Stimulated activated CD8-positive, alpha-beta memory T cell treated with anti-CD3 and anti-CD28 coated beads, Interleukin-4, amount 100 ng/mL, for 1 hour (primary cell): ENCODE measurements at places on chromosomes 11 and 22.

DNA sequence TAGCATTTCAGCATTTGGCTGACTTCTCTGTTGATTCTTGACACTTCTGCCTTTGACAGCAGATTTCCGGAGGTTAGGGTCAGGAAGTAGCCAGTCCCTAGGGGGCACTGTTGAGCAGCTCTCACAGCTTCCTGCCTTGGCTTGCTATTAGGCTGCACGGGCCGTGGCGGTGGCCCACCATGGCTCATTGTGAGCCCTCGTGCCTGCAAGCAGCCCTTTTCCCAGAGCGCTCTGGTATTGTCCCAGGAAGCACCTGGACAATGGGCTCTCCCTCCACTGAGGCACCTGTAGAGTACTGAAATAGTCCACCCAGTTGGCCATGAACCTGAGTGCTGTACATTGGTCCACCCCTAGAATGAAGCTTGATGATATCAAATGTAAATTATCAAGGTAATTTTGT is 100.2 kb upstream of the GAL start:
- peak; percentile 6 for DNase-seq

GRCh38 chr11:34366522-34366921 is 8.7 kb upstream of the ABTB2 start:
- no peak for DNase-seq

- DNase-seq, result peak; percentile 65
These were observed 26.2 kb upstream of the TPBGL start for GRCh38 chr11:75214411-75214821.

DNA sequence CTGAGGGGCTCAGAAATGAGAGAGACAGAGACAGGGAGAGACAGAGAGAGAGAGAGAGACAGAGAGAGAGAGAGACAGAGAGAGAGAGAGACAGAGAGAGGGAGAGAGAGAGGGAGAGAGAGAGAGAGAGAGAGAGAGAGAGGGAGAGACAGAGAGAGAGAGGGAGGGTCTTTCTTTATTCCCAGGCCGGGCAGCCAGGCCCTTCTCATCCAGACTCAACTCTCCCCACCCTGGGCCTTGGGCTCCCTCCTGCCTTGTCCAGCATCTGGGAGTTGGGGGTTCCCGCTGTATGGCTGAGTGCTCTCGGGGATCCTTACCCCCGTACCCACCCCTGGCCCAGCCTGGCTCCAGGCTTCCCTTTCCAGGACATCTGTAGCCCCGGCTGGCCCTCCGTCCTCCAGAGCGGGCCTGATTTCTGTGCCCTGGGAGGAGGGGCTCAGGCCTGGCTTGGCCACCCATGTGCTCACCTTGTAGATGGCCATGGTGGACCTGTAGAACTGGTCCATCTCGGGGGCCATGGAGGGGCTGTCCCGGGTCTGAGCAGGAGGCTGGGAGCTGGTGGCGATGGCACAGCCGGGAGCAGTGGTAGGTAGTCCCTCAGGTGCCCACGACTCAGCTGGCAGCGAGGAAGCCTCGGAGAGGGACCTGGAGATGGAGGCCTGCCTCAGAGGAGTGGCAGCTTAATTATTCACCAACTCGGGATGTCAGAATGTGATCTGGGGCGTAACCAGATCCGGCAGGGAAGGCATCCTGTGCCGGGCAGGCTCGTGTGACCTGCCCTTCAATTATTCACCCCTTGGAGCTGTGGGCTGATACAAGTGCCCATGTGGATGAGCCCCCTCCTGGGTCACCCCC is at the start of gene BAIAP2L2:
TSS of gene BAIAP2L2 (minus strand) at position 677 of the 855 bp plus-strand sequence. CDS start at position 518, 159 bp downstream.
- no peak for DNase-seq

DNA sequence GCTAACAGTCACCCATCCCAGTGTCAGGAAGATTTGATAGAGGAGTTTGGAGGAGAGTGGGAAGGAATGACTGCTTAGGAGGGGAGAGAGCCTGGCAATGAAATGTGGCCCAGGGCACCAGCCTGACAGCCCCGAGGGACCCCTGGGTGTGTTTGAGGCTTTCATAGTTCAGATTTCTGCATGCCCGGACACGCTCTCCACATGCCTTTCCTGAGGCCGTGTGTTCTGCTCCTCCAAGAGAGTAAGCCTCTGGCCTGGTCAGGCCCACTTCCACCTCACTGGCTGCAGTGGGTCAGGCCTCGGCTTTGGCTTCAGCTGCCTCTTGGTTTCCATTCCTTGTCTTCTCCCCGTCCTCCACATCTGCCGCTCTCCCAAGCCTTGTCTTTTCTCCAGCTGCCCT is 78.4 kb downstream of the C22orf31 start:
- no peak for DNase-seq

DNA sequence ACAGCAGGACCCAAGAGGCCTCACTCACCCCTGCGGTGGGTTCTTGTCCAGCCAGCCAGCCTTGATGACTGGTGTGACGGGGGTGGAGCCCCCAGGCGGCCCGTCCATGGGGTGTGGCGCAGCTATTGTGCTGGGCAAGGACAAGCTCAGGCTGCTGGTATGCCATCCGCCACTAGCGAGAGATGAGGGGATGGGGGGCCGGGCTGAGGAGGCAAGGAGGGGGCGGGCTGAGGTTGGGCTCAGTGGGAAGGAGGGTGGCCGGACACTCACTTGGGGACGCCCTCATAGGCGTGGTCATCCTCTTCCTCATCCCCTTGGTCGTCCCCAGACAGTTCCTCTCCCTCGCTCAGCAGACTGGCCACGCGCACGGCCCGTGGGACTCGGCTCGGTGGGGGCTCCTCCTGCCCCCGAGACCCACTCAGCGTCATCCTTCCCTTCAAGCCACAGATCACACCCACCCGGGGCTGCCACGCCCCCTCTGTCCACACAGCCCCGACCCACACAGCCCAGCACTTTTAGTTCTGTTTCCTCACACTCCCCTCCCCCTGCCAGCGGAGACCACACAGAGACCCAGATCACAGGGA is 38.0 kb upstream of the PDE2A start:
- no peak for DNase-seq

GRCh38 chr22:17855572-17856290 is 81.5 kb upstream of the BID start:
- no peak for DNase-seq

DNA sequence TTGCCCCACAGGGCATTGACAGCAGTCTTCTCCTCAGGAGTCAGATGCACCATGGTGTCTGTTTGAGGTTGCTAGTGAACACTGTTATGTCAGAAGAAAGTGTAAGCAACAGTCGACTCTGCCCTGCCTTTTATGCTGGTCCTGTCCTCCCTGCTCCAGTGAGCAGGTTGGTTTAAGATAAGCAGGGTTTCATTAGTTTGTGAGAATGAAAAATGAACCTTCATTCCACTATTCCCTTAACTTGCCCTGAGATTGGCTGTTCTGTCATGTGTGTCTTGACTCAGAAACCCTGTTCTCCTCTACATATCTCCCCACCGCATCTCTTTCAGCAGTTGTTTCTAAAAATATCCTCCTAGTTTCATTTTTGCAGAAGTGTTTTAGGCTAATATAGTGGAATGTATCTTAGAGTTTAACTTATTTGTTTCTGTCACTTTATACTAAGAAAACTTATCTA is at the start of gene HBD:
TSS of gene HBD (minus strand) at position 103 of the 454 bp plus-strand sequence. CDS start at position 53, 50 bp downstream.
- no peak for DNase-seq

GRCh38 chr11:1532014-1532586 is 40.0 kb downstream of the DUSP8 start:
- no peak for DNase-seq

- DNase-seq, result no peak
These were observed 61.5 kb downstream of the SYN3 start for GRCh38 chr22:32996702-32997101.

DNA sequence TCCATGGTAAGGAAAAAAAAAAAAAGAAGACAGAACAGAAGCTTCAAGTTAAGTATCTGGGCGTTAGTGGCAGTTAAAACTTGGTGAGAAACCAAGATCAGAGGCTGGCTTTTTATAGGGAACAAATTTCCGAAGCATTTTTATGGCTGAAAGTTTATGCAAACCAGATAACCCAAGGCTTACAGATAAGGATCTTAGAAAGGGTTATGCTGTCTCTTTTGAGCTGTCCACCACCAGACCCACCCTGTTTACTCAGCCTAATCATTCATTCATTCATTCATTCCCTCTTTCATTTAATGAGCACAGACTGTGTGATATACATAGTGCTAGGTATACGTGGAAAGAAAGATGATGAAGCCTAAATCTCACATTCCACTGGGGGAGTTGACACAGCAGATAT is 89.5 kb downstream of the ME3 start:
- DNase-seq, result no peak

- DNase-seq, result no peak
These were observed 19.6 kb downstream of the SBF1 start for GRCh38 chr22:50455201-50455600.

- DNase-seq, result no peak
These were observed 24.2 kb downstream of the C22orf31 start for GRCh38 chr22:29037340-29037932.

DNA sequence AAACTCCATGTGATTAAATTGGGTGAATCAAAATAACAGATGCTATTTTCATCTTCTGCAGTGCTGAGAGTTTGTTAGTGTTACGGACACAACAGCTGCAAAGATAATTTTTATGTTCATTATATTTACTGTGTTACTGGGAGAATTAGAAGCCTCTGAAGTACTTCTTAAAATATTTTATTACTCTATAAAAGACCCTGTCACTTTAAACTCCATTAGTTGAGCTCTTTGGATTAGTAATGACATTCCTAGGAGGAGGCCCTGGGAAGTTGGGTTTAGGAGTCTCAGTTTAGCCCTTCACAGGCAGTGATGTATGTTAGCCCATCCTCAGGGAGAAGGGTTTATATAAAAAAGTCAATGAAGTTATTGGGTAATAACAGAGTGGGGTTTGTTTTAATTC is 596.7 kb downstream of the JRKL start:
- DNase-seq, result no peak

- no peak for DNase-seq
These were observed 288.1 kb downstream of the ETS1 start for GRCh38 chr11:128299132-128299726.

DNA sequence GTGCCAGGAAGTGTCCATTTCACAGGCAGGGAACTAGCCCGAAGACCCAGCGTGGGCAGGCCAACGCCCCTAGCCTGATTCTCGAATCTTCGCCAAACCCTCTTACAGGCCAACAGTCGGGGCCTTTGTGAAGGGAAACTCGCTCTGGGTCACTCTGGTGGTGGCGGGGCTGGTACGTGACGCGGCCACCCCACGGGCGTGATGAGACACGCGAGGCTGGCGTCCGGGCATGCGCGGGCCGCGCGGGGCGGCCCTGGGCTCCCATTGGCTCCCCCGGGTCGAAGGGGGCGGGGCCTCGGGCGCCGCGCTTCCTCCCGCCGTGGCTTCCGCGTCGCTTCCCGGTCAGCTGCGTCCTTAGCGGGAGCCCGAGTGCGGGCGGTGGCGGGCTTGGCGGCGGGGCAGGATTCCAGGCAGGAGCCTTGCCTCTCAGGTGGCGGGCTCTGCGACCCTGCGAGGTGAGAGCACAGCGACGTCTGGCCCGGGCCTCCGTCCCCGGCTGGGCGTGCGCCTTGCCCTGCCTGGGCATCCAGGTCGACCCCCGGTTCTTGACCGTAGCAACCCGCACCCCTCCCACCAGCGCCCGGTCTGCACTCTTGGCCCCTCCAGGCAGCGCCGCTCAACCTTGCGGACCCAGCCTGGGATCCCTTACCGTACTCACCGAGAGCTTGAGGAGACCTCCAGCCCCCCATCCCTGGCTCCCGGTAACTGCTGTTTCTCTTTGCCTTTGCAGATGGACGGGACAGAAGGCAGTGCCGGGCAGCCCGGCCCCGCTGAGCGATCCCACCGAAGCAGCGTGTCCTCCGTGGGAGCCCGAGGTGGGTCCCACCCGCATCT is at the start of gene FRMD8:
TSS of gene FRMD8 (plus strand) at position 331 of the 834 bp plus-strand sequence. CDS start at position 731, 400 bp downstream.
- peak; percentile 66 for DNase-seq

- no peak for DNase-seq
These were observed 16.6 kb downstream of the OR8A1 start for GRCh38 chr11:124586238-124586860.

- DNase-seq, result no peak
These were observed 111.5 kb downstream of the PDE3B start for GRCh38 chr11:14755140-14755539.

DNA sequence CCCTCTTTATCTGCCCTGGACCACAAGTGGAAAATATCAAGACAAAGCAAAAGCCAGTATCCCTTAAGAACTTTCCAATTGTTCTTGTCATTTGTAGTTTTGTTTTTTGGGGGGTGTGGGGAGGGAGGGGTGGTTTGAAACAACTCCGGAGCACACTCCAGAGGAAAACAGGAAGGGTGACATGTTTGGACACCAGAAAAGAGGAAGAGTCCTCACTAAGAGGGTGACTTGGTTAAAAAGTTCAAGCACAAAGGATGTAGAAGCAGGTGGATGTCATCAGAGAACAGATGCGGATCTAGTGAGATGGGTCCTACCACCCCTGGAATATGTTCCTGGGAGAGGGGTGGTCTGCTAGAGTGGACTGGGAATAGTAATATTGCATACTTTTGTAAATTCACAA is 25.8 kb downstream of the ADAMTS8 start:
- no peak for DNase-seq

- DNase-seq, result no peak
These were observed 367.1 kb upstream of the B3GAT1 start for GRCh38 chr11:134779179-134779578.

DNA sequence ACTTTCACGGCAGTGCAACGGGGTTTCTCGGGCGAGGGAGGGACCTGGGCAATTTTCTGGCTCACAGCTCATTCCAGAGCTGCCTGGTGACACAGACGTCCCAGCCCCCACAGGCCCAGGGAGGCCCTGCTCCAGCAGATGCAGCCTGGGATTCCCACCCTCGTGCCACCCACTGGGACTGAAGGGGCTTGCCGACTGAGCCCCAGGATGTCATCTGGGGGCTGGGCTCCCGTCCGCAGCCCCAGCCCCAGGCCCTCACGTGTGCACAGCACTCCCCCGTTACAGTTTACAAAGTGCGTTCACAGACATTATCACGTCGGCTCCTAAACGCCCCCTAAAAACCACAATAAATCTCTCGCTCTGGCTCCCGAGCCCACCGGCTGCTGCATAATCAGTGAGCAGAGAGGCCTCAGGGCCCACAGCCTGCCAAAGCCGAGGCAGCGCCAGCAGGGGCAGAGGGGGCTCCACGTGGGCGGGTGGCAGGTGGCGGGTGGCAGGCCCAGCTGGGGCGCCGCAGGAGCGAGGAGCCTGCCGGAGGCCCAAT is 76.9 kb upstream of the TCF20 start:
- no peak for DNase-seq

DNA sequence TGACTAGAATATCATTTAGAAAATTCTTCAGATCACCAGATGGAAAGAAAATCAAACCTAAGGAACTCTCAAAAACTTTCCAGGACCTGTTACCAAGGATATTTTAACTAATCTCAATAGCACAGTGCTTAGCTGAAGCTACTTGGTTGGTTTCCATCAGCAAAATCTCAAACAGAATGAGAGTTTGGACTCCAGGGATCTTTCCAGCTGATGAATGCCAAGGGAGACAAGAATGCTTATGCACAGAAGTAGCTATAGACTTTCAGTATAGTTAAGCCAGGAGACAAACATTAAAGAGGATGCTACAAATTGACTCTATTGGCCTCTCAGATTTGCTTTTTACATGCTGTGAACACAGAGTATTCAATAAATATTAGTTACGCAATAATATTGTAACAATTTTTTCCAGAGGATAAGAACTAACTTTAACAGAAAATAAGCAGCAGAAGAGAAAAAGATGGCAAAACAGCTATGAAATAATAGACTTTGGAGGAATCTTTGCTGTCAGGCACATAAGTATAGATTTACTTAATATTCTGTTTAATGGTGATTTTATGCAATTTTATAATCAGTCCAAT is 331.4 kb downstream of the DLG2 start:
- DNase-seq, result no peak

GRCh38 chr11:125649465-125650166 is 24.7 kb downstream of the CHEK1 start:
- DNase-seq, result no peak
